ENCODE measurements at places on chromosomes 4 and X.

DNA sequence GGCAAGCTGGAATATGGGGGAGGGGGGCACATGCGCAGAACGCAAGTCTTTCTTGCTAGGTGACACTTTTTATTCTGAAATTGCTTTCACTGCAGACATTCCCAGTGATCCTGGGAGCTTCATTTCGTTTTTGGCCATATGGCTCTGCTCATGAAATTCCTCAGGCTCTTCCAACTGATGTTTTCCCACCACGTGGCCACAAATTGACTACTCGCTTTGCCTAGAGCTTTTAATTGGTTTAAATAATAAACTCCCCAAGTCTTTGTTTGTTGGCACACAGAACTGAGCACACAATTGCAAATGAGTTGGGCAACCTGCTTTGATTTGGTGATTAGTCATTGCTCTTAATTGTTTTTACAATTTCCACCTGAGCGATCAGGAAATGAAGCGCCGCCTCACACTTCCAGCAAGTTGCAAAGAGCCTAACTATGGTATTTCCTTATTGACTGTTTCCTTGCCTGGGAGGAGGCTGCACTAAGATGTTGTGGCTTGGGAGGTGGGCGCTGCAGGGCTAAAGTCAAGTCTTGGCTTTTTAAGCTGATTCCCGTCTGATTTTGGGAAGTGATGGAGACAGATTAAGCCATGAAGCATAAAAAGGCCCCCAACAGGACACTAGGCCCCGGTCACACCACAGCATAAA is 282.5 kb downstream of the ZIC3 start:
- DNase-seq = no peak

DNA sequence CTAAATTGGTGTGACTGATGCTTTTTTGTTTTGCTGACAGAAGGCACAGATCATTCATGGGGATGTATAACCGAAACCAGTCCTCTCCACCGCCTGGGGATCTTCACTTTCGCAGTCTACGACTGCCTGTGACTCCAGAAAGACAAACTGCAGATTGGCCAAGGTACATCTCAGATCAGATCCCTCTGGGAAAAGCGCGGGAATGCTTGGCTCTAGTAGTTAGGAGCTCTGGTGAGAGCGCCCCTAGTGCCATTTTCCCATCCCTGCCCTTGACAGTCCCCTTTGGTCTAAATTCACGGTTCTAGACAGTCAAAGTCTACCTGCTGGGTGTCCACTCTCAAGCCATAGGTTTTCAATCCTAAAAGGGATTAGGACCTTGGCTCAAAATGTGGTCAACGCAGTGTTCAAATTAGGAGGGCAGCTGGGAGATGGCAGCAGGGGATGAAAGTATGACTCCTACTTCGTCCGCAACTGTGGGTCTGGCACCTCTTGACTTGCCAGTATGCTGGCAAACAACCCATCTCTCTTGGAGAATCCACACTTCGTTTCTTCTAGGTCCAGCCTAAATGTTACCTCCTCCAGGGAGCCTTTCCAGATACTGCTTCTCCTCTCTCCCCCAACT is 6.9 kb upstream of the HAND2 start:
- DNase-seq = no peak

- DNase-seq = no peak
Measured at GRCh38 chrX:148541584-148541940, 41.1 kb downstream of the AFF2 start.

GRCh38 chr4:109684727-109685126 is 18.5 kb downstream of the CASP6 start:
- DNase-seq = no peak

DNA sequence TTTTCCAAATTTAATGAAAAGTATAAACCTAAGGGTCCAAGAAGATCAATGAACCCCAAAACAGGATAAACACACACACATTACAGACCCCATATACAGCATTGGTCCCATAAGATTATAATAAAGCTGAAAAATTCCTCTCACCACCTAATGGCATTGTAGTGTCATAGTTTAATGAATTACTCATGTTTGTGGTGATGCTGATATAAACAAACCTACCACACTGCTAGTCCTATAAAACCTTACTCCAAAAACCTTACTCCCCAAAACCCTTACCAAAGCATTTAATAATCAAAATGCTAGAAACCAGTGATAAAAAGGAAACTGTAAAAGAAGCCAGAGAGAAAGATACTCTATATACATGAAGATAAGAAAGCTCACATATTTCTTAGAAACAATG is 148.1 kb upstream of the SH3RF1 start:
- no peak for DNase-seq
